ENCODE measurements at places on chromosomes 3 and 15.

DNA sequence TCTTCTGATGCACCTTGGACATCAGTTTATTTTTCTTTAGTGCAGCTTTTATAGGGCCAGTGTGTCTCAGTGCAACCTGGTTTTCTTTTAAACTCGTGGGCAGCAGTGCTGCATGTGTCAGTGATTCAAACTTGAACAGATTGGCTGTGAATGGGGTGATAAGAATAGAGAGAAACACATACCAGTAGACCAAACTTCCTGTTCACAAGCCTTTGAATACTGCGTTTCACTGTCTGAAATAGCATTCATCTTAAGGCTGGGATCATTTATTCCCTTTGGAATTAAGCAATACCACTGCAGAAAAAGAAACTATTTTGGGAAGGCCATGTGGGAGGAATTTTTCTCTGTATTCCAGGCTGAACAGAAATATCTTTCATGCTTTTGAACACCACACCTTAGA, 51.7 kb downstream of the PHLDB2 start:
- DNase-seq, result no peak

- no peak for DNase-seq
These were observed 86.2 kb downstream of the TGFBR2 start for GRCh38 chr3:30692498-30693130.

GRCh38 chr3:187870360-187871203, 125.3 kb upstream of the BCL6 start:
- DNase-seq, result no peak

DNA sequence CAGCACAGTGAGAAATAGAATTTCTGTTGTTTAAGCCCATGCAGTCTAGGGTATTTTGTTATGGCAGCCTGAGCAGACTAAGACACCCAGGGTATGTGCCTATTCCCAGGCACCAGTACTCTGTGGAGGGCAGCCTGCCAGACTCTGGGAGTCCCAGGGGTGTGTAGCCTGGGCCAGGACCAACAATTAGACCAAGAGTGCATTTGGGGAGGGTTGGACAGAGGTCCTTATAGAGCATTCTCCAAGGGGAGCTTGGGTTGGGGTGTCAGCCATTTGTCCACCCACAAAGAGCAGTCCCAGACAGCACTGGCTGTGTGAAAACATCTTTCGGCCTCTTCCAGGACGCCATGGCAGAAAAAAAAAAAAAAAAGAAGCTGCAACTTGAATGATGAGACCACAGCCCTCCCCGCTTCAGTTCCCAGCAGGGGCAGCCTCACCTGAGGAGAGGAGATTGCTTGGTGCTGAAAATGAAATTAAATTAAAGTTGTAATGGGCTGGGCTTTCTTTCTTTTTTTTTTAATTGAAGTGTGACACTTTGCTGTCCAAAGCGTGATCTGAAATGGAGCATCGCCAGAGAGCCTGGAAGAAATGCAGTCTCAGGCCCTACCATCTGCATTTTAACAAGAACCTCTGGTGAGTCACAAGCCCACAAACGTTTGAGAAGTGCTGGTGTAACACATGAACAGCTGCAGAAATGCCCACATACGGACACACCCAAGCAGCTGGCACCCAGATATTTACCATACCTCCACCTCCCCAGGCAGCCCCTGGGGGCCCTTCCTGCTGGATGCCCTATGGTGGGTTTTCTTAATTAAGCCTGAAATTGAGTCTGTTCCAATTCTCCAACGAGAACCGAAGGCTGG, 21.3 kb upstream of the CAV3 start:
- DNase-seq, result no peak

GRCh38 chr15:101014921-101015841, 96.0 kb downstream of the LRRK1 start:
- peak; percentile 37 for DNase-seq

GRCh38 chr3:185631508-185632206, 45.6 kb downstream of the SENP2 start:
- DNase-seq, result no peak

- no peak for DNase-seq
These were observed 938 bp downstream of the DZIP3 start for GRCh38 chr3:108590460-108590859.

- no peak for DNase-seq
These were observed 77.1 kb upstream of the MEX3B start for GRCh38 chr15:82122746-82123400.

- DNase-seq, result no peak
These were observed 127.3 kb downstream of the NR2F2 start for GRCh38 chr15:96457841-96458240.

- DNase-seq, result no peak
These were observed 160.2 kb upstream of the RASGRP1 start for GRCh38 chr15:38724827-38725226.

Data from Kasumi-1 (cell line).